ENCODE measurements at places on chromosomes 16 and 17. TPM values are rescaled to one million over a fixed set of nuclear protein-coding genes. Genes with fewer than 3 reads are reported as not detected.

DNA sequence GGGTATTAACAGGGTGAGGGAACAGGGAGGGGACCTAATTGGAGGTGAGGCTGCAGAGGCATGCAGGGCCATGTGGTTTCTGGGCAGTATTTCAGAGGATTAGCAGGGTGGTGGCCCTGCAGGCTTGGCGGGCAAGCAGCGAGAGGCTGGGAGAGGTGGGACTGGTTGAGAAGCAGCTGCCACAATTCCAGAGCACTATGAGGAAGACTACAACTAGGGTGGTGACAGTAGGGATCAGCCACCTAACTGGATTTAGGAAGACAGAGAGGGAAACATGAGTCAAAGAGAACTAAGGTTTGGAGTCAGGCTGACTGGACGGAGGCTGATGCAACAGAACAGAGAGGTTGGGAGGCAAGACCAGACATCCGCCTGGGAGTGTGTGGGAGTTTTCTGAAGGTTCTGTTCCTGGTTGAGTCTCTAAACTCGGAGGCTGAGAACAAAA, 12.3 kb downstream of the ALOXE3 start:
- DNase-seq = no peak

DNA sequence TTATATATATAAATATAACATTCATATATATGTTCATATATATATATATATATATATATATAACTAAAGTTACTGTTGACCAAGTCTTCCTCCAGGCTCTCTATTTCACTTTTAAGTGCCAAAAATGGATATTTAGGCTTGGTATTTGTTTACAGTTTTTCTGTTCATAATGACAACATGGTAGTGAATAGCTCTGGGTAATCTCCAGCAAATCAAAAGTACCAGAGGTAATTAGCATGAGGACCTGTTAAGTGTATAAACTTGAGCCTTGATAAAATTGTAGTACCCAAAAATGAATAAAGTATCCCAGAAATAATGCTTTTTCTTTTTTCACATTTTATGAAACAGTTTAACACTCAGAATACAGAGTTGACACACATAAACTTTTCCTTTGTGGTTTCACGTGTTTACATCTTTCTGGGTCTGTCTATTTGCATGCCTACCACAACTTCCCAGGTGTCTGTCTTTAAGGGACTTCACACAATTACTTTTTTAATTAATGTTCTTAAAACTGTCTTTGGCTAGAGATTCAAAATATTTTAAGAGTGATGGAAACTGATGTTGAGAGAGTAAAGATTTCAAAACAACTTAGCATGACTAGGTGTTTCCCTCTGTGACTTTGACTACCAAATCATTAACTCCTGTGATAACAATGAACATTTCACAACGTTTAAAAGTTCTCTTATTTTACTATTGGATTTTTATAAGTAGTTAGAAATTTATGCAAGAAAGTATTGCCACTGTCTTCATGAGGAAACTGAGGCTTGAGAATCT, 47.9 kb downstream of the RABEP1 start:
- DNase-seq = no peak

GRCh38 chr16:59601452-59601851, 867.3 kb upstream of the GOT2 start:
- no peak for DNase-seq

GRCh38 chr17:75619506-75620431, 13.5 kb upstream of the SMIM5 start:
- no peak for DNase-seq

The PRSS33 gene
- 0.20 TPM for polyA plus RNA-seq

The ZNF48 gene
- 12.4 TPM for polyA plus RNA-seq

The SLC47A1 gene
- 27.3 TPM for polyA plus RNA-seq
